ENCODE measurements at places on chromosomes 13 and 19.

- DNase-seq = peak; percentile 70
Measured at GRCh38 chr19:41641879-41642485, 15.1 kb upstream of the CEACAM4 start.

DNA sequence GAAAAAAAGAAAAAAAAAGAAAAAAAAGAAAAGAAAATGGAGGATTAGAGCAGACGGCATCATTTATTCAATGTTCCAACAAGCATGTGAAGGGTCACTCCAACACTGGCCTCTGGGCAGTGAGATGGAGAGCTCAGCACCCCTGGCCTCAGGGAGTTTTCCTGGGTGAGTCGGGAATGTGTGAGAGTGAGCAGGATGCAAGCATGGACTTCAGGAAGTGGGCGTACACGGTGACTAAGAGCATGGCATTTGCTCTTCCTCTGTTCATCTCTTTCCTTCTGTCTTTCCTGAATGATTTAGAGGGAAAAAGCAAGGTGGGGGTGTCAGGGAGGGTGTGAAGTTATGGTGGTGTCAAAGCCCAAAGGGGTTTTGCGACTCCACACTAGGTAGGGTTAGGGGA, 682 bp upstream of the CABP5 start:
- no peak for DNase-seq

- DNase-seq = no peak
Measured at GRCh38 chr19:7349961-7350711, 1.4 kb downstream of the ARHGEF18 start.

- DNase-seq = no peak
Measured at GRCh38 chr19:21593934-21594820, 88.8 kb downstream of the ZNF429 start.

DNA sequence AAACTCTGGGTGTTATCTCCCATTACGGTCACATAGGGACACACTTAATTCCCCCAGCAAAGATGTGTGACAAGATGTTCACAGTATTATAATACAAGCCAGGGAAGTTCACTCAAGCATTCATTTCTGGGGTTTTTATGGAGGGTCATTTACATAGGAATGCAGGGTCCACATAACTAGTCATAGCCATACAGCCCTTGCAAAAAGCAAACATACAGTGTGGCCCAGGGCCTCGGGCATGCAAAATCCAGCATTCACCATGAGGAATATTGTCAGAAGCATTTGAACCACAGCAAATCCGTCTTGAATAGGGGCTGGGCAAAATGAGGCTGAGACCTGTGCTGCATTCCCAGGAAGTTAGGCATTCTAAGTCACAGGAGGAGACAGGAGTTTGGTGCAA, 13.0 kb upstream of the ZNF460 start:
- peak; percentile 55 for DNase-seq

- DNase-seq = no peak
Measured at GRCh38 chr13:95253033-95253432, 48.2 kb downstream of the ABCC4 start.

- DNase-seq = no peak
Measured at GRCh38 chr13:29581666-29582065, 13.8 kb downstream of the SLC7A1 start.

- no peak for DNase-seq
Measured at GRCh38 chr13:63680704-63681103, 2265.1 kb upstream of the PCDH20 start.

DNA sequence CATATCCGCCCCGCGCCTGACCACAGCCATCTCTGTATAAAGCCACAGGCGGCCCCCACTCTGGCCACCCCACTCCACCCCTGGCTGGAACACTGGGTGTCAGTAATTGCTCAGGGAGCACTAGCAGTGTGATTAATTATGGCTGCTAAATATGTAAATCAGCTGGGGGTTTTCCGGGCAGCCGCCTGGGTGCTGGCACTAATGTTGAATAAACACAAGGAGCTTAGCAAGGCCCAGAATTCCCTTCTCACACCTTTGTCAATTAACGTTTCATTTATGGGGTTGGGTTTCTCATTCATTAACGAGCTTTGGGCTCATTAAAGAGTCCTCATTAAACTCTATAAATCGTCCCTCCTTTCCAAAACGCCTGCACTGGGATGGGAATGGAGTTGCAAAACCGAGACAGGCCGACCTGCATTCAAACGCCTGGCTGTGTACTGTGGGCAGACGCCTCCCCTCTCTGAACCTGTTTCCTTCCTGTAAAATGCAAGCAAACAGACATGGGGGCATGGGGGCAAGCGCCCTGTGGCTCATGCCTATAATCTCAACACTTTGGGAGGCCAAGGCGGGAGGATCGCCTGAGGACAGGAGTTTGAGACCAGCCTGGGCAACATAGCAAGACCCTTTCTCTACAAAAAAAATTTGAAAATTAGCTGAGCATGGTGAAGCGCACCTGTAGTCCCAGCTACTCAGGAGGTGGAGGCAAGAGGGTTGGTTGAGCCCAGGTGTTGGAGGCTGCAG, 17.7 kb upstream of the OLFM2 start:
- no peak for DNase-seq

- no peak for DNase-seq
Measured at GRCh38 chr19:47786566-47786965, 8.1 kb downstream of the SELENOW start.

DNA sequence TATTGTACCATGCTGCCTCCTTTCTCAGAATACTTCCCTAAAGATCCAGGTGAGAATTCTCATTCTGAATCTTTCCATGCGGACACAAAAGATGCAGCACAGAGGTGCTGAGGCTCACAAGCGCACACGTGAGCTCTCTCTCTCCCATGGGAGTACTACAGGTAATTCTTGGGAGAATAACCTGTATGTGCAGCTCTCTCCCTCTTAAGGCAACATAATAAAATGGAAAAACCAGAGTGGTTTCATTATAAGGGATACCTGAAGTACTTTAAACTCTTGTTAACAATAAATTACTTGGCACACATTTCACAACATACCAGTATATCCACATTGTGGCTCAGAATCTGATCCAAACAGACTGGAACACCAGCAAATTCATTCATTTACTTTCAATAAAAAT, 40.4 kb downstream of the INTS6 start:
- DNase-seq = no peak

DNA sequence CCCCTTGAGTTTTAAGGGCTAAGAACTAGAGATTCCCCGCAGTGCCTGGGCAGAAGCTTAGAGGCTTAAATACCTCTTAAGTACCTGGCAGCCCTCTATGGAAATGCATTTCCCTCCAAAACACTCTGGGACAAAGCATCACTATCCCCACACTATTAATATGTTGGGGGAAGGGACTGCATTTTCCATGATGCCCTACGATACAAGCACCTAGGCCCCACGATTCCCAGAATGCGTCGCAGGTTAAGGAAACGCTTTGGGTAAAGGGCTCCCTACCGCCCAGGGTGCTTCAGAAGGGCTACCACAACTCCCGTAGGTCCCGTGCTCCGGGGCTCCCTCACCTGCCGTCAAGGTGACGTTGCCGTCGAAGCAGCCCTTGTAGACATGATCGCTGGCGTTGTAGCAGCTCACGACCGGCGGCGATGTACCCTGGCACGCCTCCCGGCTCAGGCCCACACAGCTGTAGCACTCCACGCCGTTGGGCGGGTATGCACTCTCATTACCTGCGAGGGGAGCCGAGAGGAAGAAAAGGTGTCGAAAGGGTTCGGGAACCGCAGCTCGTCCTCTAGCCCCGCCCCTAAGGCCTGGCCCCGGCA, 2.5 kb downstream of the LYPD3 start:
- no peak for DNase-seq

GRCh38 chr13:21749410-21749809, 78.5 kb downstream of the FGF9 start:
- no peak for DNase-seq

DNA sequence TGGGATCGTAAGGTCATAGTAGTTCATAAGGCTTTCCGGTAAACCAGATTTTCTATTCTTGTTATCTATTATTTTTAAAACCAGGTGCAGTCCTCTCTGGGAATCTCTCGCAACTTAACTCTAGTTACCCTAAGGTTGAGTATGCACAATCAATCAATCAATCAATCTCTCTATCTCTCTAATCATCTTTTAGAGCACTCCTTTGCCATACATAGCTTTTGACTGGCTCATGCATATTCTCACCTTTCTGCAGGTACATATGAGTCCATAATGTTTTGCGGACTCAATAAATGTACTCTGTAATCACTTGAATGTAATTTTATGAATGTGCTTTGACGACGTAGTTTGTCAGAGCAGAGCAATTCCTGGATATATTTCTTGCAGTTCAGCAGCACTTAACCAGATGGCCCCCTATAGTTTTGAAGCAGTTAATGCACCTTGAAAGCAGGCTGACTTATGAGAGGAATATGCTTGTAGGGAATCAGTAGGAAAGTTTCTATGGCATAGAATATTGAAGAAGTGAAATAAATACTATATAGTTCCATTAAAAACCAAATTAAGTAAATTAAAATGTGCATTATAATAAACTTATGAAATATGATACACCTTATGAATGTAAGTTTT, 524.7 kb downstream of the GPC5 start:
- no peak for DNase-seq

DNA sequence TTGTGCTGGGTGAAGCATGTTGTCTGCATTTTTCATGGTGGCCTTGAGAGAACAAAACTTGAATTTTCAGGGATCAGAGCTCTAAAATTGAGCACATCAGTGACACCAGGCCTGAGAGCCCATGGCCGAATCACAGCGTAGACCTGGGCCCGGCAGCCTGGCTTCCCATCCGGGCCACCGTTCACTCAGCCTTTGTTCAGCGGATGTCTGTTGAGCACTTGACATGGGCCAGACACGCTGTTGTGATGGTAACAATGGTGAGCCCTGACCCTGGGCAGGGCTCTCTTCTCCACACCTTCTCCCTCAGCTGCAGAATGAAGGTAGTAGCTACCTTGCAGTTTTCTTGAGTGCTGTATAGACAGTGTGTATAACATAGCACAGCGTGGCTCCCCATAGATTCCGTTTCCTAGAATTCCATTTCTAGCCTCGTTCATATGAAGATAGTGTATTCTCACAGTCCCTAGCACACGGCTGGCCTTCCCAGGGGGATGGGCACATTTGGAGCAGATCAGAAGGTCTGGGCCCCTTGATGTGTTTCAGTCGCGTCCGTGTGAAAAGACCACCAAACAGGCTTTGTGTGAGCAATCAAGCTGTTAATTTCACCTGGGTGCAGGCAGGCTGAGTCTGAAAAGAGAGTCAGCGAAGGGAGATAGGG, 75.3 kb downstream of the RAB20 start:
- peak; percentile 91 for DNase-seq

All from islet precursor cell (in vitro differentiated cells).